ENCODE measurements at places on chromosomes 6 and 20. TPM values are rescaled to one million over a fixed set of nuclear protein-coding genes. Genes with fewer than 3 reads are reported as not detected.

ATG5 gene
- total RNA-seq: 65.0 TPM

ZNF391 gene
- total RNA-seq: 1.7 TPM

CCN5 gene
- 7.5 TPM for total RNA-seq

CDSN gene
- 2.4 TPM for total RNA-seq

KHDC1L gene
- total RNA-seq: not detected

GRCh38 chr6:111581957-111582356 is 23.7 kb downstream of the TRAF3IP2 start:
- DNase-seq: no peak

DNA sequence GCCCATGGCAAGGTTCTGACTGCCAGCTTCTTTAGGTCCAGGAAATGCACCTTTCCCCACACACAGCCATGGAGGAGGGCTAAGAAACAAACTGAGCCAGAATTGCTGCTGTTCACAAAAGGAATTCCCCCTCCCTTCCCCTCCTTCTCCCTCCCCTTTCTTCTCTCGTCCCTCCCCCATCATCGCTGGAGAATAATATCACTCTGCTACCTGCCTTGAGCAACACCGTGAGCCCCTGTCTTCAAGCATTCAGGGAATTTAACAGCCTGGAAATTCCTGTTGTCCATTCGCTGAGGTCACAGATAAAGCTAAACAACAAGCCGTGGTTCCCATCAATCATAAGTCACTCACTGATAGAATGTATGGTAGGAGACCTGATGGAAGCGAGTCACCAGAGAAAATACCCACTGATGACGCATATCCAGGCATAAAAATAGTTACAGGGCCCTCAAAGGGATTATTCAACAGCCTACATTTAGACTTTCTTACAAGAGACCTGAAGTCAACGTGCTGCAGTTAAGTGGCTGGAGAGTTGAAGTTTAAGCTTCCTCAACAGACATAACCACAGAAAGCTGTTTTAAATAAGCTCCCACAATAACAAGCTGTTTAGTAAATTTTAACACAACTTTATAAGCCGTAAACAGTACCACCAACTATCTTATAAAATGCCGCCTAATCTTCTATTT is 59.7 kb downstream of the HIVEP2 start:
- peak; percentile 77 for DNase-seq

DNA sequence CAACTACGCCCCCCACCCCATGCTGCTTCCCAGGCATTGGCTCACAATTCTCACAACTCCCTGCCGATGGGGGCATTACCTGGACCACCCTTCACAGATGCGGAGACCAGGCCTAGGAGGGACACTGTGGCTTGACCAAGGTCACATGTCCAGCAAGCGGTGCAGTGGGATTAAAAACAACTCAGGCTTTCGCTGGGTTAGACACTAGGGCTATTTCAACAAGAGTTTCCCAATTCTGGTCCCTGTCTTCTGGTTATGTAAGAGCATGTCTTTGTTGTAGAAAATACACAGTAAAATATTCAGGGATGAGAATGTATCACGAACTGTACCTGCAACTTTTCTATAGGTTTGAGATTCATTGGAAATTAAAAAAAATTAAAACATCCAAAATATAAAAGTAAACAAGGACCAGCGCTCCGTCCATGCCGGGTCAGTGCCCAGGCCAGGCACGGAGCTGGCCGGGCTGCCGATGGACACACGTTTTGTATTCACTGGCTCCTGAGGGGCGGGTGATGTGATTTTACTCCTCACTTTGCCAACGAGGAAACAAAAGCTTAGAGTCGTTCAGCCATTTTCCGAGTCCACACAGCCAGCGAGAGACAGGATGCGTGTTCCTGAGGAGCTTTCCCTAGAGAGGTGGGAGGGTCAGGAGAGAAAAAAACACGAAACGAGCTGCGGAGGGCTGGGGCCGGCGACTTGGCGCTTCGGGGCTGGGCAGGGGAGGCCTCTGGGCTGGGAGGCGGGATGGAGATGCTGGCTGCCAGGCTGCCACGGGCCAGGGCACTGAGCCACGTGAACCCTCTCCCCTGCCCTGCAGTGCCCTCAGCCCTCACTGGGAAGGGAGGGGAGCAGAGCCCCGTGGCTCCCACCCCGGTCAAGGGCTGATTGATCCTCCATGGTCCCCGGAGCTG is 17.1 kb upstream of the VSTM2L start:
- no peak for DNase-seq

- DNase-seq: no peak
Measured at GRCh38 chr6:2751871-2752270, 1.1 kb upstream of the MYLK4 start.

DNA sequence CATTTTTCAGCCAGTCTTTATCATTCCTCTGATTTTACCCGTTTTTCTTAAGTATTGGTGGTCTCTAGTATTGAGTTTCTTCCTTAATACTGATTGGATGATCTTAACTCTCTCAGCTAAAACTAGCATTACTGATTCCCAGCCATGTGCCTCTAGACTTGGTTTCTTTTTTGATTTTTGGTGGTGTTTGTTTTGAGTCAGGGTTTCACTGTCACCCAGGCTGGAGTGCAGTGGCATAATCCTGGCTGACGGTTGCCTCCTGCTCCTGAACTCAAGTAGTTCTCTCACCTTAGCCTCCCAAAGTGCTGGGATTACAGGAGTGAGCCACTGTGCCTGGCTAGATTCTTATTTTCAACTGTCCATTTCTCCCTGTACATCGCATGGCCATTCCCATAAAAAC is 24.9 kb downstream of the DPPA5 start:
- DNase-seq: no peak

DNA sequence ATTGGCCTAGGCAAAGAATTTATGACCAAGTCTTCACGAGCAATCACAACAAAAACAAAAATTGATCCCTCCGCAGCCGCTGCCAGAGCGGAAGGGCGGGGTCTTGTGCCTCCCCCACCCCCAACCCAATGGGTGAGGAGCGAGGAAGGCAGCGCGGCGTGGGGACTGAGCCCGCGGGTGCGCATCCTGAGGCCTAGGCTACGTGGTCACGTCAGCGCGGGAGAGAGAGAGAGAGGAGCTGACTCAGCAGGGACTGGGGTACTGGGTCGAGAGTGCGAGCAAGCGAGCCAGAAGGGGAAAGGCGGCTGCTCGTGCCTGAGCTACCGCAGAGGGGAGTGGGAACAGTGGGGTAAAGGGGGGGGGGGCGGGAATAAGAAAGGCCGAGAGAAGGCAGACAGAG is 90.1 kb upstream of the FERMT1 start:
- DNase-seq: no peak

GRCh38 chr6:39102071-39102820 is 12.7 kb downstream of the SAYSD1 start:
- peak; percentile 88 for DNase-seq

All from umbilical cord (tissue), 2 donors.